NCI-H187 treated with DMSO at 0.1 percent for 48 hours (cell line): ENCODE measurements at places on chromosomes 6 and 20.
A peak's percentile ranks its signal among the peaks of the same experiment; 100 is the strongest.

DNA sequence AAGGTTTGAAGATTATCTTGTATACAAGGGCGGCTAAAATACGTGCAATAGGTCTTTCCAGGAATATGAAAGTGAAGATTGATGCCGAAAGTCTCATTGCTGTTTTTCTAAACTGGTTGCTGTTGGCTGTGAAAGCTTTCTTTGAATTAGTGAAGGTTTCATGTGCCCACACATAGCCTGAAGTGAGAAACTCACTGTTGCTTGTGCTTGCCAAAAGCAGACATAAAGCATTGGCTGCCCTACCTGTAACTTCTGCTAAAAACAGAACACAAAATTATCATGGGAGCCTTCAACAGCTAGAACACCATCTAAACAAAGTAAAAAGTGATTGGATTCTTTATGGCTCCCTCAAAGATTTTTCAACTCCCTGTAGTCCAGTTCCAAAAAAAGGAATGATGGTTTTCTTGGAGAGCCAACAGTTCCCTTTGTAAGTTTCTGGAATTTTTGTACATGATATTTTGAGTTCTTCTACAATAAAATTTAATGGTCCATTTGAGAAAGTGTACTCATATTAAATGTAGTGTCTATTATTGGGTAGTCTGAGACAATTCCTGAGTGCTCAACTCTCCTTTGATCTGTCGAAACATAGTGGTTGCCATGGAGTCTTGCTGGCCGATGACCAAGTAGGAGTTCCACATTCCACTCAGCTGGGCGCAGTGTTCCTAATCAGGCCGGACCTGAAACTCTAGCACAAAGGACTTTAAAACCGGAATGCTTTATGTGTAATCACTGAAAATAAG lies 68.5 kb downstream of the PLEKHG1 start:
- DNase-seq = no peak

DNA sequence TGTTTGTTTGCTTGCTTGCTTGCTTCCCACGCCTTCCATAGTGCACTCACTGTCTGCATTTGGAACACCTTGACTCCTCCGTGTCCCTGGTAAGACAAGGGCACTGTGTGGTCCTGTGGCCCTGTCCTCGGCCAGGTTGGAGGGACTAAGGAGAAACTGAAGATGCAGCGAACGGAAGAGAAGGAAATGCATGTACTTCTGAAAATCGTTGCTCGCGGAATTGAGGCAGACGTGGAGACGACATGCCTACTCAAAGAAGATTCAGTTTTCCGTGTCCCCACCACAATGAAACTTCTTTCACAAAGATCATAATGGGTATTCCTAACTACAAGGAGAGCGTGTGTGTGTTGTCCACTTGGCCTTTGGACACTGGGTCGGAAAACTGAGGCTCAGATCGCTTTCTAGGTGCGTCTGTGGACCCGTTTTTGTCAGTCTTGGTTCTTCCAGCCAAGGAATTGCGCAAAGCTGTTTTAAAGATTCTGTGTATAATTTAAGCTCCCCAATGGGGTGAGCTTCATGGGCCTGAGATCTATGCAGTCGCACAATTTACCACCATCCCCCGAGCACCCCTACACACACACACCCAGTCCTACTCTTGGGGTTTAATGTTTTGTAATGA lies 120.4 kb upstream of the ZNF184 start:
- no peak for DNase-seq

DNA sequence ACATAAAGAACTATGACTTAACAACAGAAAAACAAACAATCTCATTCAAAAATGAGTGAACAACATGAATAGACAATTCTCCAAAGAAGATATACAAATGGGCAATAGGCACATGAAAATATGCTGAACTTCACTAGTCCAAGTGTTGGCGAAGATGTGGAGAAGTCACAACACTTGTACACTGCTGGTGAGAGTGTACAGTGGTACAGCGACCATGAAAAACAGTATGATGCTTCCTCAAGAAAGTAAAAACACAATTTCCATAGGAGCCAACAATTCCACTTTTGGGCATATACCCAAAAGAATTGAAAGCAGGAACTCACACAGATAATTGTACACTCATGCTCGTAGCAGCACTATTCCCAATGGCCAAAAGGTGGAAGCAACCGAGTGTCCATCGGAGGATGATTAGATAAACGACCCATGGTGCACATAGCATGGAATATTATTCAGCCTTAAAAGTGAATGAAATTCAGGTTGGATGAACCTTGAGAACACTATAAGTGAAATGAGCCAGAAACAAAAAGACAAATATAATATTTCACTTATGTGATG lies 6.6 kb downstream of the HLA-F start:
- DNase-seq = no peak

- peak; percentile 24 for DNase-seq
These were observed at the start of gene BRPF3 for GRCh38 chr6:36196113-36196879. Gene BRPF3, plus strand, starts transcription at chr6:36196744. Its CDS starts 3,579 bp downstream, at chr6:36200323.

- no peak for DNase-seq
These were observed 4.8 kb downstream of the GMEB2 start for GRCh38 chr20:63622096-63622495.

DNA sequence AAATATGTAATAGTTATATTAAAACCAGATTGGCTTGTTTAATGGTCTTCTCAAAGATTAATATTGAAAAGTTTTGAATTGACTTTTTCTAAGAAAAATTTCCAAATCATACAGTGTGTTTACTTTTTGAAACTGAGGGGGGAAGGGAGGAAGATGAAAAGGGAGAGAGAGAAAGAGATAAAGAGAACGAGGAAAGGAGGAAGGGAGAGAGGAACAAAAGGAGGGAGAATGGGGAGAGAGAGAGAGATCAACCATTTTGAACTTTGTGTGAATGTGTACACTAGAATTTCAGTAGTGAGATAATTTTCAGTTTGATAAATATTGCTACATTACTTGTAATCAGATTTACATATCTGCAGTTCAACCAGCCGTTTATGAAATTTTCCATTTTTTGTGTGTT lies 124.5 kb downstream of the EPHA7 start:
- DNase-seq = no peak

DNA sequence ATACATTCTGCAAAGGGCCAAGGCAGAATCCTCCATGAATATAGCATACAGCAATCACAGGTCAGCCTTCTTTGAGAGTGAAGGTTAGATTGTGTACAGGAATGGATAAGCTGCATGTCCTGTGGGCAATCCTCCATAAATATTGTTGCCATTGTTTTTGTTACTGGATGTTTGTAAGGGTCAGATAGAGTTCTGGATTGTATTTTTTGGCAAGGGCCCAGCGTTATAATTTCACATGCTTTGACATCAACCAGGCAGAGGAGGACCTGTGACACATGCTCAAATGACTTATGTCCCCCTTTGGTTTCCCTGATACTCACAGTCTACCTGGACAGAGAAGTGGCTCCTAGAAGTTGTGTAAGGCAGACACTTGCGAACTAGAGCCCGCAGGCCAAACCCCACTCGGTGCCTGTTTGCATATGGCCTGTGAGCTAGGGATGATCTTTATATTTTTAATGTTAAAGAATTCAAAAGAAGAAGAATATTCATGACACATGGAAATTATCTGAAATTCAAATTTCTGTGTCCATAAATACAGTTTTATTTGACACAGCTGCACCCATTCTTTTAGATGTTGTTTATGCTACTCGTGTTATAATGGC lies 5.4 kb downstream of the LY86 start:
- DNase-seq = no peak

GRCh38 chr6:119312875-119313338 lies 36.7 kb downstream of the MAN1A1 start:
- no peak for DNase-seq

GRCh38 chr6:24659561-24659960 lies 7.1 kb downstream of the TDP2 start:
- DNase-seq = no peak

GRCh38 chr6:11760015-11760473 lies 18.6 kb downstream of the ADTRP start:
- no peak for DNase-seq

GRCh38 chr20:44990425-44990824 lies 24.1 kb downstream of the STK4 start:
- DNase-seq = no peak

GRCh38 chr6:43773050-43773979 lies 3.3 kb downstream of the VEGFA start:
- no peak for DNase-seq

DNA sequence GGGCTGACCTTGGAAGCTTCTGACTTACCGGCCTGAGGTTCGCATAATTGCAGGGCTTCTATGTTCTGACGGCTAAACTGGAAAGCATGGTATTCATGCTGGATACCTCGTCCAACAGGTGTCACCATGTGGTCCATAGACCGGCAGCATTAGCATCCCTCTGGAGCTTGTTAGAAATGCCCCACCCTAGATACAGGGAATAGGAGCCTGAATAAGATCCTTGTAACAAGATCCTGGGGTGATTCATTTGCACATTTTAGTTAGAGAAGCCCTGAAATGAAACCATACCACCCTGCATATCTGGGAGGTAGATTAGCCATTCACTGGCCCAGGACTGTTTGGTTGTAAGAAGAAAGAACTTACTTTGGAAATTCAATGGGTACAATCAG lies 77.7 kb downstream of the TMEM170B start:
- no peak for DNase-seq

DNA sequence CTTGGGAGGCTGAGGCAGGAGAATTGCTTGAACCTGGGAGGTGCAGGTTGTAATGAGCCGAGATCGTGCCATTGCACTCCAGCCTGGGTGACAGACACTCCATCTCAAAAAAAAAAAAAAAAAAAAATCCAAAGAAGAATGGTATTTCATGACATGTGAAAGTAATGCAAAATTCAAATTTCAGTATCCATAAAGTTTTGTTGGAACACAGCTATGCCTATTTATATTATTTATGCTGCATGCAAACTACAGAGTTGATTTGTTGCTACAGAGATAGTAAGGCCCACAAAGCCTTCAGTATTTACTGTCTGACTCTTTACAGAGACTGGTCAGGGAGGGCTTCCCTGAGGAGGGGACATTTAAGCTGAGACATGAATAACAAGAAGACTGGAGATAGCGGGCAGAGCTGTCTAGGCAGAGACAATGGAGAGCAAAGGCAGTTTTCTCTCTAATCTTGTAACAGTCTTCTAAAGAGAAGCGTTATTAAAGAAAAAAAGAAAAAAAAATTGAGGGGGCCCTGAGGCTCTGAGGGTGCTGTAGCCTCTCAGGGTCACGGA lies 2.7 kb upstream of the SLC9A8 start:
- no peak for DNase-seq

GRCh38 chr6:42306439-42307140 lies 88.9 kb upstream of the MRPS10 start:
- no peak for DNase-seq

GRCh38 chr6:42805297-42805861 lies 23.5 kb downstream of the BICRAL start:
- no peak for DNase-seq
